Stimulated activated CD4-positive, alpha-beta T cell treated with anti-CD3 and anti-CD28 coated beads, Interleukin-1b, Interleukin-23, amount 100 ng/mL, for 1 hour (primary cell): ENCODE measurements at places on chromosomes 5 and 9.

DNA sequence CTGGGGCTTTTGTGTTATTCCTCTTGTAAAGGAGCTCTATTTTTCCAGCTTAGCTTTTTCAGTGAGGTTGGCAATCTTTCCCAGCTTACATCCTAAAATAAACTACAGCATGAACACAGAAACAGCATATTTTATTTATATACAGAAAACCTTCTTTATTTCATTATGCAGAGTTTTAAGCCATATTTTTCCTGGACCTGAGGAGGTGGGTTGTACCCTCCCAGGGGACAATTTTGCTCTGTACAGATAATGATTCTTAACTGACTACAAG is 341.2 kb upstream of the TYRP1 start:
- no peak for DNase-seq

DNA sequence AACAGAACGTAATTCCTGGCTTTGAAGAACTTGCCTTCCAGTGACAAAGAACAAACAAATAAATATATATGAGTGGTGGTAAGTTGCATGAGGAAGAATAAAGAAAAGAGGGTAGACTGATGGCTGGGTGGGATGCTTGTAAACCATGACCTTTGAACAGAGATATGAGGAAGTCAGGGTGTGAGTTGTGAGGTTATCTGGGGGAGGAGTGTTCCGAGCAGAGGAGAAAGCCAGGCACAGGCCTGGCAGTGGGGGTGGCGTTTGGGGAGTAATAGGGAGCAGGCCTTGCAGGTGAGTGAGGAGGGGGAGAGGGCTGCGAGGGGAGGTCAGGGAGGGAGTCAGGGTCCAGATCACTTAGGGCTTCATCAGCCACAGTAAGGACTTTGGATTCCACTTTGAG is 213.4 kb downstream of the PTTG1 start:
- no peak for DNase-seq

DNA sequence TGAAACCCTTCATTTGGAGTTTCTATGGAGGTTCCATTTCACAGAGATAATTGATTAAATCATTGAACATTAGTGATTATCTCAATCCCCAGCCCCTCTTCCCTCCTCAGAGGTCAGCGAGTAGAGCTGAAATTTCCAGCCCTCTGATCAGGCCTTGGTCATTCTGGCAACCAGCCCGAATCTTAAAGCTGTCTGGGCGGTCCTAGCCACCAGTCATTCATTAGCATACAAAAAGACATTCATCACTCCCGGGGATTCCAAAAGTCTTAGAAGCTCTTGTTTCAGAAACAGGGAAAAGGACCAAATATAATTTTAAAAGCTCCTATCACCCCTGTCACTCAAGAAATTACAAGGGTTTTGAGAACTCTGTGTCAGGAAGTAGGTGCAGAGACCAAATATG is 41.3 kb downstream of the ZNF474 start:
- DNase-seq, result no peak

DNA sequence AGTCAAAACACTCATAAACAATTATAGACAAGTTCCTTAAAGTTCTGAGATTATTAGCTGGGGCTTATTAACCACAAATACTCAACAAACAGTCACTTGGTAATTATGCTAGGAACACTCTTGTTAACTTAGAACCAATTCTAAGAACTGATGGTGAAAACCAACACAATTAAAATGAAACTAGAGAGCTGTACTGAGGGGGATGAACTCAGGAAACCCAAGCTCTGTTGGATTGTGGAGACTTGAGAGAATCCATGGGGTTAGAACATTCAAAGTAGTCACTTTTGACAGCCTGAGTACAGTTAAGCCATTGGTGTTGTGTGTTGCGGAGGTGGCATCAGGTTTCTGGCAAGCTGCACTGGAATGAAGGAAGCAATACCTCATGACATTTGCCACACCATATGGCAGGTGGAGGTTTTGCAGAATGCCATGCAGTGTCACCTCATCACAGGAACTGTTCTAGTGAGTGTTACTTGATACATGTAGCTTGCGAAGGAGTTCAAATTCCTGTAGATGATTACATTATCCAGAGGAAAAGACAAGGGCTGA is 480.9 kb upstream of the CD180 start:
- DNase-seq, result no peak

- DNase-seq, result no peak
Observed at GRCh38 chr9:85630676-85631075, 111.1 kb downstream of the AGTPBP1 start.
